ENCODE measurements at places on chromosomes 5 and 9. TPM values are rescaled to one million over a fixed set of nuclear protein-coding genes. Genes with fewer than 3 reads are reported as not detected.
A peak's percentile ranks its signal among the peaks of the same experiment; 100 is the strongest.

The C5orf52 gene
- not detected for total RNA-seq

GRCh38 chr5:142441616-142442015, 116.8 kb upstream of the SPRY4 start:
- DNase-seq = no peak

- no peak for DNase-seq
Measured at GRCh38 chr5:126274076-126274762, 149.0 kb upstream of the GRAMD2B start.

The SPATA6L gene
- 7.1 TPM for total RNA-seq

DNA sequence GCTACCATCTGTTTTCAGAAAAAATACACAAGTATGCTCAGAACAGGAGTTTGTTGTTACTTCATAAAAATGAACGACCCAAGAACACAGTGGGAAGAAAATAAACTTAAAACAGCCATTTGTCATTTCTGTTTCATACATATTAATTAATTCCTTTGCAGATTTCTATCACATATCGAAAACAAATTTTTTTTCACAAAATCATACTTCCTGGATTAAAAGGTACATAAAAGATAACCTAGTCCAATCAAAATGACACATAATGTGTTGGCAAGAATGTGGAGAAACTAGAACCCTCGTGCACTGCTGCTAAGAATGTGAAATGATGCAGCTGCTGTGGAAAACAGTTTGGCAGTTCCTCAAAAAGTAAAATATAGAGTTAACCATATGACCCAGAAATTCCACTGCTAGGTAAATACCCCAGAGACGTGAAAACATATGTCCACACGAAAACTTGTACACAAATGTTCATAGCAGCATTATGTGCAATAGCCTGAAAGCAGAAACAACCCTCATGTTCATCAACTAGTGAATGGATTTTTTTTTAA, 46.0 kb downstream of the MYO10 start:
- DNase-seq = peak; percentile 95

GRCh38 chr9:136955943-136956335, 3.9 kb downstream of the LCN12 start:
- DNase-seq = no peak

GRCh38 chr9:109852556-109852955, 72.6 kb downstream of the PALM2AKAP2 start:
- no peak for DNase-seq

Measured in PC-9 (cell line).